ENCODE measurements at places on chromosomes 2 and 18. TPM values are rescaled to one million over a fixed set of nuclear protein-coding genes. Genes with fewer than 3 reads are reported as not detected.

Gene SLC5A7
- 0.08 TPM for total RNA-seq

Gene TCF7L1
- 17.1 TPM for total RNA-seq

DNA sequence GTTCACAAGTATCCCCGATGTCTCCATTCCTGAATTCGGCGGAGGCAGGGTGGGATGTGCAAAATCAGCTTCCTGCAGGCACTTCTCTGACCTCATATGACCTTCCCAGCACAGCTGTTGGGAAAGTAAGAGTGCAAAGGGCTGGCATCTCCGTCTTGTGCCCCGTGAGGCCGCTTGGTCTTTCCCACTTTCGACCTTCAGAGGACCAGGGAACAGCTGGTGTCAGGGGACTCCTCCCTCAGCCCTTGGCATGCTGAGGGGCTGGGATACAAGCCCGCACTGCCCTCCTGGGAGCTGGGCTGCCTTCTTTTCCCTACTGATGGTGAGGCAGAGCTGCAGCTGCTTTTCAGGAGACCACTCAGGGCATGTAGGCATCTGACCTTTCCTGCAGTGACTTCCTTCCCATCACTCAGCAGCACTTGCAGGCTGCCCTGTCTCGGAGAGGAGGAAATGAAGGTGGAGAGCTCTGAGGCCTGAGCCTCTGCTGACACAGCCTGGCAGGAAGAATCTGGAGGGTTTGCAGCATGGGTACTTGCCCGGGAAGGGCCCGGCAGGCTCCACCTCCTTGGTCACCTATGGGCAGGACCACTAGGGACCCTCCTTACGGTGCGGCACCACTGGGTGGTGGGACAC is 277.2 kb upstream of the HS6ST1 start:
- DNase-seq: no peak

GRCh38 chr2:24182507-24182906 is 7.7 kb downstream of the FAM228A start:
- DNase-seq: no peak

GRCh38 chr2:230642966-230643365 is 69.7 kb upstream of the CAB39 start:
- no peak for DNase-seq

DNA sequence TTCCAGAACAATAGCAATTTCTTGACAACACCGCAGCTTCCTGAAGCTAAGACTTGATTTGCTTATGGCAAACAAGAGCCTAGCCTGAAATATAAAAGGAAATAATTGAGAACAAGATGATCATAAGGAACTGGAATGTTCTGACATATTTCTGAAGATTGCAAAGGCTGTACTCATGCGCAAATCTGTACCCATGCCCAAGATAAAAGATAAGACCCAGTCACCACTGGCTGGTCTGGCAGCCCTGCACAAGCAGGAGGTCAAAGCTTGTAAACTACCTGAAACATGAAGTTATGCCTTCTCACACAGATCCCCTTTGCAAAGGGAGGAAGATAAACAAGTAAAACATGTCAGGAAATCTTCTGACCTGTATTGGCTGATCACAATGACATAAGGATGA is 160.8 kb upstream of the GYPC start:
- DNase-seq: no peak

All from left cardiac atrium (tissue), 4 donors.